Left lobe of liver (tissue), 2 donors: ENCODE measurements at places on chromosomes 2 and 18.

GRCh38 chr2:7703543-7704144, 786.4 kb downstream of the RNF144A start:
- DNase-seq: no peak

DNA sequence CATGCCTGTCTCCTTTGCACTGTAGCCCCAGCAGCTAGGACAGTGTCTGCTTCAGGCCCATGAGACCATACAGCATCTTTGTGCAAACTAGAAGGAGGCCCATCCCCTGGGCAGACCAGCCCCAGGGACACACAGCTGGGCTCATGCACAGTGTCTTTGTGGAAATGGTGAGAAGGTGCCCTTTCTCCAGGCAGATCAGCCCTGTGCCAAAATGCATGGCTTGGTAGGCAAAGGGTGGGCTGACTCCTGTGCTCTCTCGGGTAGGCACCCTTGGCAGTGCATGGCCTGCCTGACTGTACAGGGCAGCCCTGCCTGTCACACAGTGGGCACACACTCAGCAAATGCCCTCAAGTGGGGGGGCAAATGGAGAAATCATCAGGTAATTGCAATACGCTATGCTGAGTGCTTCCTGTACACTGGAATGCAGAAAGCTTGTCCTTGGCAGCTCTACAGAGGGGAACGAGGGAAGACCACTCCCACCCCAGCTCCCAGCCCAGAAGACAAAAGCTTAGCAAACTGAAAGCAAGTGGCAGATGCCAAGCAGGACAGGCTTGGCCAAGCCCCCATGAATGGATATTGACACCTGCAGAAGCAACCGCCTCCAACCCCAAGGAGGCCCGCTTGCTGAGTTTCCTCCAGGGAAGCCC, 21.6 kb downstream of the TNS1 start:
- no peak for DNase-seq

DNA sequence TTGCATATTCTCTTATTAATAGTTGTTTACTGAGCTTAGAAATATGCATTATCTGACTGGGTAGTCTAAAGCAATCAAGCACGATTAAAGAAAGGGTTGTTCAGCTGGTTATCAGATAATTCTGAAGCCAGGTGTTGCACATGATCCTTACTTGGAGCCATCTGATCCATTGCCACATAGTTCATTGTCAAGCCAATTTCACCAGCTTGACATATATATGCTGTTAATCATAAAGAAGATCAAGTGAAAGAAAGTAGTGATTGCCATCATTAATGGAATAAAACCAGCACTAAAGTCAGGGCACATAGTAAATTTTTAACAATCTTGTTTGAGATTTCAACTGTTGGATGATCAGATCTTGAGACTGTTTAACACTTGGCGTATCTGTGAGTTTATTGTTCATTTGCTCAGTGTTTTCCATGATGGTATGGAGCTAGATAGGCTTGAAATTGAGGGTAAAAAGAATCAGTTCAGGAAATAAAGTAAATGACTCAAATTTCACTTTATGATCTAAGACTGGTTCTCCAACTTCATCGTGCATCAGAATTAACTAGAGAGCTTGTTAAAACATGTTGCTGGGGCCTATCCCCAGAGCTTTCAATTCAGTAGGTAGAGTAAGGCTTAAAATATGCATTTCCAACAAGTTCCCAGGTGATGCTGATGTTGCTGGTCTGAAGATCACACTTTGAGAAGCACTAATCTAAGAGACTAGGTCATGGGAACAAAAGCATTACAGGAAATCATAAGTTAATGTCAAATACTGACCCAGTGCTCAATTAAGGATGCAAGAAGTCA, 539.6 kb downstream of the SATB2 start:
- no peak for DNase-seq

DNA sequence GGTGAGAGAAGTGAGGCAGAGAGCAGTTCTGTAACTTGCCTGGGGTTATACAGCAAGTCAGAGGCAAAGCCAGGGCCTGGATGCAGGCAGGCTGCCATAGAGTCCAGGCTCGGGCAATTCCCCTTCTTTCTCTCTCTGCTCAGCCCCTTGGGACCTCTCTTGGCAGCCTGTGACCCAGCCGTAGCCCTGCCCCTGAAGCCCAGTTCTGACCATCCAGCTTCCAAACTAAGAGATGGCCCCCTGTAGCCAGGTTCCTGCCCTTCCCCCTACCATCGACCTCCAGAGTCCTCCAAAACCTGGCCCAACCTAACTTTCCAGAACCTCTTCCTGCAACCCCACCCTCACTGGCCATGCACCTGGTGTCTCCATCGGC, 201.2 kb downstream of the CTIF start:
- DNase-seq: no peak

DNA sequence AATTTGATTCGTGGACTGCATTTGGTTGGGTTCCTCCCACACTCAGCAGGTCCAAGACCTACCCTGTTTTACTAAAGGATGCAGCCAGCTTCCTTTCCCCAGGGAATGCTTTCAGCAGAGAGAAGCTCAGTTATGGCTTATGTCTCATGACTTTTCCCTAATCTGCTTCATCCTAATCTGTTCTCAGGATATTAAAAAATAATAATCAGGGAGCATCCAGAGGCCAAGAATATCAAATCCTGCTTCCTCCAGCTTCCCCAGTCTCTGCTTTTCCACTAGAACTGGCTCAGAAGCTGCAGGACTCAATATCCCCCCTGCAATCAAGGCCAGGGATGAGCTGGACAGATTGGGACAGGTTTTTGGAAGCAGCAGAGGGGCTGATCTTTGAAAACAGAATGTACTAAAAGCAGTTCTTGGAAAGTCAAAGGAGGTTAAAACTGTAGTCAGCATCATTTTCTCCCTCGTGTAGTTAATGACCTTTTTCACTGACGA, 326.9 kb upstream of the TNP1 start:
- no peak for DNase-seq

GRCh38 chr2:120804459-120804858, 68.8 kb downstream of the GLI2 start:
- DNase-seq: no peak

DNA sequence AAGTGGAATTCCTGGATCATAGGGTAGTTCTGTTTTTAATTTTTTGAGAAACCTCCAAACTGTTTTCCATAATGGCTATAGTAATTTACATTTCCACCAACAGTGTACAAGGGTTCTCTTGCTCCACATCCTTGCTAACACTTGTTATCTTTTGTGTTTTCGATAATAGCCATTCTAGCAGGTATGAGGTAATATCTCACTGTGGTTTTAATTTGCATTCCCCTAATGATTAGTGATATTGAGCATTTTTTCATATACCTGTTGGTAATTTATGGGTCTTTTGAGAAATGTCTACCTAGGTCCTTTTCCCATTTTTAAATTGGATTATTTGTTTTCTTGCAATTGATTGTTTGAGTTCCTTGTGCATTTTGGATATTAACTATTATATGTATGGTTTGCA, 39.6 kb downstream of the DIS3L2 start:
- DNase-seq: no peak

DNA sequence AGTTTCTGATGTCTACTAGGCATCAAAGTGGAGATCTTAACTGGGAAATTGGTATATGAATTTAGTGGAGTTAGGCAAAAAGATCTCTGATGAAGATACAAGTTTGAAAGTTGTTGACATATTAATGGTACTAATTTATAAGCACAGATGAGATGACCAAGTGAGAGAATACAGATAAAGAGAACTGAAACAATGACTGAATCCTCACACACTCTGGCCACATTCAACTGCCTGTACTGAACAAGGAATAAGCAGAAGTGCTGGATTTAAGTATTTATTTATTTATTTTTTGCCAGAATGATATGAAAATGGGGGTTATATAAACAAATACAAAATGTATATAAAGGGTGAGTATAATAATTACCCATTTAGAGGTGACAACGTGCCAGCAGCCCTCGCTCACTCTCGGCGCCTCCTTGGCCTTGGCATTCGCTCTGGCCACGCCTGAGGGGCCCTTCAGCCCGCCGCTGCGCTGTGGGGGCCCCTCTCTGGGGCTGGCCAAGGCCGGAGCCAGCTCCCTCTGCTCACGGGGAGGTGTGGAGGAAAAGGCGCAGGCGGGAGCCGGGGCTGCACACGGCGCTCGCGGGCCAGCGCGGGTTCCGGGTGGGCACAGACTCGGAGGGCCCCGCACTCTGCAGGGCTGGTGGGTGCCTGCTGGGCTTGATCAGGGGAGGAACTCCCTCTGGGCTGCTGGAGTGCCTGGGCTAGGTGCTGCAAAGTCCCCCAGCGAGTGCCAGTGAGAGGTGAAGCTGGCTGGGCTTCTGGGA, 1363.9 kb upstream of the CRIM1 start:
- no peak for DNase-seq

DNA sequence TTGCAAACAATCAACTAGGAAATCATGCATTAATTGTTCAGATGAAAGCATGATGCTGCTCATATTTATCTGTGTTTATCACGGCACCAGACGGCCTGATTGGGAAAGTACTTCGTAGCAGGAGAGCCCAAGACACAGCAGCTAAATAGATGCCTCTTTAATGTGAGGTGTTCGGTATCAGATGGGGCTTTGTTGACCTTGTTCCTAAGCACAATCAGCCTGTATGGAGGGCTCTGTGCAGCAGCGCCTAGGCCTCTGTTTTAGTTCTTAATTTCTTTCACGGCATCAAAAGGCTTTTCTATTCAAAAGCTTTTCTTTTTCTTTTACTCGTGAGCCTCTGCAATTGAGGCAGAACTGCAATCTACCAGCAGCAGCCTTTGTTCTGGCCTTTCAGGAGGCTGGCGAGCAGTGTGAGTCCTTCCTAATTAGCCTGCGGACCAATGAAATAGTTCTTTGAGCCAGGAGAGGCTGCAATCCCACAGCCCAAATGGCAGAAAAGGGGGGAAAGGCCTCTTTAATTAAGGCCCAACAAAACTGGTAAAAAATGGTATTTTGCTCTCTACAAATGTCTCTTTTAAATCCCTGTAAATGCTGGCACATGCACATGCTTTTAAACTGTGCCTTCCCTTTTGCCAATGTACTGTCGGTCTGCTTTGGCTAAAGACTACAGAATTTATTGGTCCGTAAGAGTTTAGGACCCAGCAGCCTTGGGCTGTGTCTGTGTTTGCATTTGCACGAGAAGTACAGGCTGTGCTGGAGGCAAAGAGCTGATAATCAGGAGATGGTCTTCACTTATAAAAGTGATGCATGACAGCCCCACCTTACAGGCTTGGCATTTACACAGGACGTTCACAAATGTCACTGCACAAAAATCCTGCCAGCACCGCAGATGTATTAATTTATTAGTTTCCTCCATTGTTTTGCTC, 159.6 kb downstream of the RND3 start:
- DNase-seq: no peak

DNA sequence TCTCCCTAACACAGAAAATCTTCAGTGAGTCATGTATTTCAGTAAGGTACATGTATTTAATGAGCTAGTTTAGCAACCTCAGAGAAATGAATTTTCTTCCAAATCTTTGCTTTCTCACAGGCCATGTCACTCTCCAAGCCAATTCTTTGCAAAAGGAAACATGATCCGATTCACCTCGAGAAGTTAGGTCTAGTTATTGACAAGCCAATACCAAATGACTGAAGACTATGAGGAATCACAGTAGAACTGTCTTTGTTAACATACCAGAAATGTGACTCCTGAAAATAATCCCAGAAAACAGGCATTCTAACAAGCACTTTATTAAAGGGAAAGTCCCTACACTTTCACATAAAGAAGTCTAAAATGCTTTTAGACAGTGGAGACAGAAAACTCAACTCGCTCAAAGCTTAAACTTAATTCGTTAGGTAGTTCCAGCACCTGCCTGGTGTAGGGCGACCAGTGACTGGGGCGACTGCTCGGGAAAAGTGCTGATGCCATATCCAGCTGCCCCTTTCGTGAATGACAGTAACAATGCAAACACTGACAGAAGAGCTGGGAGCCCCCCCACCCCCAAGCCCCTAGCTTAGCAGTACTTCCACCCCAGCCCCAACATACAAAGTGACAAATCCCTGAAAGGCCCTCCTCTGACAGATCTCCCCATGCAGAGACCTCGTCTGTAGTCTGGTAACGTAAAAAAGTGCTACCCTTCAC, 1.8 kb downstream of the MEMO1 start:
- DNase-seq: no peak

GRCh38 chr18:44943311-44943881, 262.7 kb downstream of the SETBP1 start:
- no peak for DNase-seq

DNA sequence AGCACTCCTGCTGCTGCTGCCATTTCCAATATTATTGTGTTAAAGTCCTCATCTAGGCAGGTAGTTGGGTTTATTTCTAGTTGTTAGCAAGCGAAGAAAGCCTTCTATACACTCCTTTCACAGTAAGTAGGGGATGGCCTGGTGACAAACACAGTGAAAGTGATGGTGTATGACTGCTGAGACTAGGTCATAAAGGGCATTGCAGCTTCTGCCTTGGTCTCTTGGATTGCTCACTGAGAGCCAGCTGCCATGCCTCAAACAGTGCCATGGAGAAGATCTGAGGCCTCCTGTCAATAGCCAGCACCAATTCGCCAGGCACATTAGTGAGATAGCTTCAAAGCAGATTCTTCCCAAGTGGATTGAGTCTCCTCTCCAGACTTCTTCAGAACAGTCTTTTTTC, 27.6 kb upstream of the MSTN start:
- DNase-seq: no peak

DNA sequence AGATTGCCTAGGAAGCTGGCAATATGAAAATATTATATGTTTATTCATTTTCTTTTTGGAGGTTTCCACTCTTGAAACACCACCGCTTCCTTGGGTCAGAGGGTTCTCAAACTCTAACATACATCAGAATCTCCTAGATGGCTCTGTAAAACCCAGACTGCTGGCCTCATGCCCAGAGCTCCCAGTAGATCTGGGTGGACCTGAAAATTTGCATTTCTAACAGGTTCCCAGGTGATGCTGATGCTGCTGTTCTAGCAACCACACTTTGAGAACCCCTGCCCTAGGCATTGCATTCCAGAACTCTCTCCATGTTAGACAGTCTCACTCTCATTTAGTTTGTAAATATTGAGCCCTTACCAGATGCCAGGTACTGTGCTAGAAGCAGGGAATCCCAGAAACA, 139.4 kb downstream of the FAM210A start:
- no peak for DNase-seq

DNA sequence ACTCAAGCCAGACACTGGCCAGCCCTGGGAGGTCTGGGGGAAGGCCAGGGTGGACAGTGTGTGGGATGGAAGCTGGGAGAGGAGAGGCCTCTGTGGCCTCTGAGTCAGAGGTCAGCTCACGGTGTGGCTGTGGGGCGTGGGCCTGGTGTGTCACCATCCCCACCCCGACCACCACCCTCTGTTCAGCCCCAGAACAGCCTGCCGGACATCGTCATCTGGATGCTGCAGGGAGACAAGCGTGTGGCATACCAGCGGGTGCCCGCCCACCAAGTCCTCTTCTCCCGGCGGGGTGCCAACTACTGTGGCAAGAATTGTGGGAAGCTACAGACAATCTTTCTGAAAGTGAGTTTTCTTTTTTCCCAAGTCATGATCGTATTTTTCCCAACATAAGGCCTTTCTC, 110.5 kb downstream of the DYSF start:
- no peak for DNase-seq
